GM23248 (cell line): ENCODE measurements at places on chromosomes 16 and 17.

DNA sequence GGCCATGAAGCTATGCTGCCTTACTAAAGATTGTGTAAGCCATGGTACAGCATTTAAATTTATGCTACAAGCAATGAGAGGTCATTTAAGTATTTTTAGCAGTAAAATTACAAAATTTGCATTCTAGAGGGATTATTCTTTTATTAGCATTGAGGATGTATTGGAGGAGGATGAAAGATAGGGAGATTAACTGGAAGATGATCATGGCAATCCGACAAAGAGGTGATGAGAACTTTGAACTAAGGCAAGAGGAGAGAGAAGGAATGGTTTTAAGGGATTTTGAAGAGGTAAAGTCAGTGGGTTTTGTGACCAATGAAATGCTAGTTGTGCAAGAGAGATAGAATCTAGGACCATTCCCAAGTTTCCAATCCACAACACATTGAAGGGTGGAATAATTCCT lies 129.9 kb downstream of the SNX11 start:
- DNase-seq, result peak; percentile 14

DNA sequence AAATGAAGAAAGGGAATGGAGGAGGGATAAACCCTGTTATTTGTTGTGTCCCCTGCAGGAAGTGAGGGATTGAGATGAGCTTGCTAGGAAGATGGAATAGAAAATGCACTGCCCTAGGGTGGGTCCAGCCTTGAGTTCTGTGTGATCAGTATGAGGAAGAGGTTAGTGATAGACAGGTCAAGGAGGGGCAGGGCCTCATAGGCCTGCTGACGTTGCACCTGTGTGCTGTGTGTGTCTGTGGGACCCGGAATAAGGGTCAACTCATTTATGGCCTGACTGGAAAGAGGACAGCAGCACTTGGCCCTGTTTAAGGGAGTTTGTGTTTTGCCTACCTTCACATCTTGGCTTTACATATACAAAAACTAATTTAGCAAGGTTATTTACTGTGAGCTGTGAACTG lies 26.3 kb downstream of the DEF8 start:
- no peak for DNase-seq

GRCh38 chr17:74810699-74811485 lies 34.7 kb upstream of the NAT9 start:
- DNase-seq, result no peak

- no peak for DNase-seq
Measured at GRCh38 chr17:30915833-30916611, 5.7 kb upstream of the ADAP2 start.

GRCh38 chr16:15445450-15445849 lies 11.1 kb downstream of the BMERB1 start:
- no peak for DNase-seq

DNA sequence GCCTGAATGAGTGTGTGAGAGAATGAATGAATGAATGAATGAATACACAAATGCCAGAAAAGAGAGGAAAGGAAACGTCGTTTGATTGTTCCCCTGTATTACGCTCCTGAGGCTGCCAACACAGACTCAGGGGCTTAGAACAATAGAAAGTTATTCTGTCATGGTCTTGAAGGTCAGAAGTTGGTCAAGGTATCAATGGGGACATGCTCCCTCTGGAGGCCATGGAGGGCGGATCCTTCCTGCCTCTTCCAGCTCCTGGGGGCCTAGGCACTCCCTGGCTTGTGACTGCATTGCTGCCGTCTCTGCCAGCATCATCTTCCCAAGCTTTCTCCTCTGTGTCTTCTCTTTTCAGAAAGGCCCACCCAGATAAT lies 1.5 kb upstream of the SLC38A8 start:
- peak; percentile 62 for DNase-seq

- DNase-seq, result no peak
Measured at GRCh38 chr16:19436540-19436939, 18.9 kb downstream of the TMC5 start.

GRCh38 chr17:62999736-63000135 lies 33.7 kb downstream of the TANC2 start:
- no peak for DNase-seq

DNA sequence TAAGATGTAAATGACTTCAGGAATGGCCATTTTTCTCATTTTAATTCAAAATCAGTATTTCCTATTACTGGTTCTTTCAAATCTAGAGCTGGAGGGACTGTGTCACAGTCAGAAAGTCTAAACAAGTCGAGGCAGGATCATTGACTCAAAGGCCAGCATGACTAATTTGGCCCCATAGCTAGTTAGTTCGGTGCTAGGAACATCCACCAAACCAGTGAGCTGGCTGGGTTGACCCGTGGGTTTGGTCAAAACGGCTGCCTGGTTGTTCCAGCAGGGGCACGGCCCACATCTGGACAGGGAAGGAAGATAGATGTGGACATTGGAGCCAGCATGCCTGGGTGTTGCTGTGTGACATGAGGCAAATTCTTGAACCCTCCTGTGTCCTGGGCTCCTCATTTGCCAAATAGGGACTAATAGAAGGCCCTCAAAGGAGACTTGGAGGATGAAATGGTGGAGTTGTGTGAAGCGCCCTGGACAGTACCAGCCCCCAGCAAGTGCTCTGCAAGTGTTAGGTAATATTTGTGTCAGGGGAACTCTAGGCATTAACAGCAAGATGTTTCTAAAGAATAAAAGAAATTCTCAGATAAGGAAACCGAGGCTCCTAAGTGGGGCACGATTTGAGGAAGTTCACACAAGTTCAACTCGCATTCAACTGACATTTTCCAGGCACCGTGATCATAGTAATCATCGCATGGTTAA lies 46.2 kb downstream of the MEOX1 start:
- DNase-seq, result peak; percentile 61

GRCh38 chr16:19179546-19180490 lies 11.8 kb downstream of the SYT17 start:
- peak; percentile 67 for DNase-seq

GRCh38 chr17:72974605-72975232 lies 117.8 kb downstream of the SLC39A11 start:
- DNase-seq, result peak; percentile 22

DNA sequence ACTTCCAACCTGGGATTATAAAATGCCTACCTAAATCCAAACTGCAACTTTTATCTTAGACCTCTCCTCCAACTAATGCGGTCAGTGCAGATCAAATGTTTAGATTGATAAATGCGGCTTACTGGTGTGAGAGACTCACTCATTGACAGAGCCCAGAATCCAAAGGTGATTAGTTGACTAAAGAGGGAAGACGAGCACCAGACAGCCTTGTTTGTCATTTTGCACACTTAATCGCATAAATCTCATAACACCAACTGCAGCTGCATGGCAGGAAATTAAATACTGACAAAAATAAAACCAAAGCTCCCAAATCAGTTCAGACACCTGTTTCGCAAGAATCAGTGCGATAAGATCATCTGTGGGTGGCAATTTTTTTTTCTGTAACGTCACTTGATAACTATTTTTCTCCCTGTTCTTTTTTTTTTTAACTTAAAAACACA lies 35.9 kb downstream of the NACA2 start:
- peak; percentile 16 for DNase-seq

- peak; percentile 70 for DNase-seq
Measured at GRCh38 chr17:14580499-14580898, 279.6 kb downstream of the HS3ST3B1 start.

GRCh38 chr16:31093132-31093703 lies 1.4 kb downstream of the VKORC1 start:
- DNase-seq, result peak; percentile 71

DNA sequence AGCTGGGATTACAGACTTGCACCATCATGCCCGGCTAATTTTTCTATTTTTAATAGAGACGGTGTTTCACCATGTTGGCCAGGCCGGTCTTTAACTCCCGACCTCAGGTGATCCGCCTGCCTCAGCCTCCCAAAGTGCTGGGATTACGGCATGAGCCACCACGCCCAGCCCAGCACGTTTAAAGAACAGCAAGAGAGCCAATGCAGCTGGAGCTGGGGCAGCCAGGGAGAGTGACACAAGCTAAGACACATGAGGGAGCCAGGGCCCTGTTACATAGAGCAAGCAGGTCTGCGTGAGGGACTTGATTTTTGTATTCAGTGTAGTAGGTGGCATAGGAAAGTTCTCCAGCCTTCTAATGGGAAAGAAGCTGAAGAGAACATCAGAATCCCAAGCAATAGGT lies 21.7 kb upstream of the GOSR2 start:
- no peak for DNase-seq
